Lower lobe of right lung (tissue), 2 donors: ENCODE measurements at places on chromosomes 12 and 14. TPM values are rescaled to one million over a fixed set of nuclear protein-coding genes. Genes with fewer than 3 reads are reported as not detected.

CCDC85C gene
- 15.3 TPM for total RNA-seq

ZNF219 gene
- total RNA-seq = 46.1 TPM

AKT1 gene
- total RNA-seq = 154 TPM

SYCP3 gene
- 0.71 TPM for total RNA-seq

KIF5A gene
- total RNA-seq = 0.09 TPM

MGAT4C gene
- 0.21 TPM for total RNA-seq

LRTM2 gene
- total RNA-seq = not detected

SPTB gene
- 2.5 TPM for total RNA-seq

DNA sequence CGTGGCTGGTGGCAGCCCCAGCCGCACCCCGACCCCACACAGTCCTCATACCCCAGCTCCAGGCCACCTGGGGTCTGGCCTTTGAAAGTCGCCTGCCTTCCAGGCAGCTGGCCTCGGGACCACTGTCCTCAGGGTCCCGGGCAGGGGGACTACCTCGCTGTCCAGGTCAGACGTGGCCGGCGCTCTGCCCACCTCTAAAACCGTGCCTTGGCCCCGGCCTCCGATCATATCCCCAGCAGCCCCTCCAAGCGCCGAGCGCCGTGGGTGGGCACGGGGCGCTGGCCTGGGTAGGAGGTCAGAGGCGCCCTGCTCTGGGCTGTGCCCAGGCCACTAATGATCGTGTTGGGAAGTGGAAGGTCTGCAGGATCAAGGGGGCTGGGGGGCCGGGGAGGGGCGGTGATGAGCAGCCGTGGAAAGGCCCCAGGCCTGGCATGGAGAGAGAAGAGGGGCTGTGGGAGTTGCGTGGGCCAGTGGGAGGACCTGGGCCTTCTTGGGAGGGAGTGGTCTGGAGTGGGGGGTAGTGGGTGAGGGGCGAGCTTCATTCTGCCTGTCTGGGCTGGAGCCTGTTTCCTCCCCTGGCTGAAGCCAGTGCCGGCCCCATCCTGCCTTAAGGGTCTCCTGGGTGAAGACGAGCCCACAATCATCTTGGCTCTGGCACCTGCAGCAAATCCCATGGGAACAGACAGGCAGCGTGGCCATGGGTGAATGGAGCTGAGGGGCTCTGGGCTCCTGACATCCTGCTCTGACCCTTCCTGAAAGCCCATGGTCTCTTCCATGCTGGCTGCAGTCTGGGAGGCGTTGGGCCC, 4.9 kb downstream of the TMEM121 start:
- no peak overlapping the region for H3K4me3 ChIP-seq
- peaks cover 39% of the 10 kb centered on the region for H3K27me3 ChIP-seq
- H3K36me3 ChIP-seq = no peaks in the 10 kb centered on the region
- DNase-seq = no peak
- peaks cover 33% of the 10 kb centered on the region for H3K4me1 ChIP-seq

GRCh38 chr12:46445093-46445492, 72.5 kb upstream of the SLC38A2 start:
- H3K27me3 ChIP-seq = no peaks in the 10 kb centered on the region
- H3K27ac ChIP-seq = no peak overlapping the region
- no peaks in the 10 kb centered on the region for H3K36me3 ChIP-seq
- no peak for DNase-seq
- no peak overlapping the region for H3K4me3 ChIP-seq

DNA sequence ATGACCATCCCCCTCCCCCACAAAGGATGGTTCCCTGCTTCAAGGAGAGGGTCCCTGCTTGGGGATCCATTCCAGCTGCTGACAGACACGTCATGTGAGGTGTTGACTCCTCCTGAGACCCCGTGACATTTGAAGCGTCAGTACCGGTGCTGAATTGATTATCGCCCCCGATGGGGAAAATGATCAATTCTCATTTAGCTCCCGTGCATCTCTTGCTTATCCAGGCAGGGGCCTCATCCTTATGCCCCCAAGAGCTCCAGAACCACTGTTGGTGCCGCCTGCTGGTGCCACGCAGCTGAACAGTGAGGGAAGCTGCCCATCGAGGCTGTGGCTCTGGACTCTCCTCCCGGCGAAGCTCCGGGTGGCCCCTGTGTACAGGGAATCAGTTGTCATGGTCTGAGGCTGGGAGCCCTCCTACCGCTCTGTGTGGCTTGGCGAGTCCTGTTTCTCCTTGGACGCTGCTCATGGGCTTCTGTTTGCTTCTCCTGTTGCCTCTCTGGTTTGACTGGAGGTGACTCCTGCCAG, 4.6 kb downstream of the KIF26A start:
- H3K4me1 ChIP-seq = peaks cover 3% of the 10 kb centered on the region
- no peaks in the 10 kb centered on the region for H3K36me3 ChIP-seq
- H3K27me3 ChIP-seq = peaks cover 20% of the 10 kb centered on the region
- DNase-seq = no peak

- no peaks in the 10 kb centered on the region for H3K4me1 ChIP-seq
- no peak for DNase-seq
- H3K27ac ChIP-seq = no peak overlapping the region
- H3K4me3 ChIP-seq = no peak overlapping the region
- H3K27me3 ChIP-seq = peaks cover 13% of the 10 kb centered on the region
- no peaks in the 10 kb centered on the region for H3K36me3 ChIP-seq
Observed at GRCh38 chr12:1930803-1931597, 12.5 kb upstream of the CACNA2D4 start.

GRCh38 chr12:64097366-64098105, 124.6 kb downstream of the KICS2 start:
- H3K36me3 ChIP-seq = no peaks in the 10 kb centered on the region
- H3K27me3 ChIP-seq = no peaks in the 10 kb centered on the region
- H3K4me1 ChIP-seq = no peaks in the 10 kb centered on the region
- H3K4me3 ChIP-seq = no peak overlapping the region

GRCh38 chr12:102063069-102063468, 1.3 kb upstream of the WASHC3 start:
- no peak for DNase-seq
- no peaks in the 10 kb centered on the region for H3K27me3 ChIP-seq
- no peaks in the 10 kb centered on the region for H3K4me1 ChIP-seq
- H3K36me3 ChIP-seq = peaks cover 4% of the 10 kb centered on the region

DNA sequence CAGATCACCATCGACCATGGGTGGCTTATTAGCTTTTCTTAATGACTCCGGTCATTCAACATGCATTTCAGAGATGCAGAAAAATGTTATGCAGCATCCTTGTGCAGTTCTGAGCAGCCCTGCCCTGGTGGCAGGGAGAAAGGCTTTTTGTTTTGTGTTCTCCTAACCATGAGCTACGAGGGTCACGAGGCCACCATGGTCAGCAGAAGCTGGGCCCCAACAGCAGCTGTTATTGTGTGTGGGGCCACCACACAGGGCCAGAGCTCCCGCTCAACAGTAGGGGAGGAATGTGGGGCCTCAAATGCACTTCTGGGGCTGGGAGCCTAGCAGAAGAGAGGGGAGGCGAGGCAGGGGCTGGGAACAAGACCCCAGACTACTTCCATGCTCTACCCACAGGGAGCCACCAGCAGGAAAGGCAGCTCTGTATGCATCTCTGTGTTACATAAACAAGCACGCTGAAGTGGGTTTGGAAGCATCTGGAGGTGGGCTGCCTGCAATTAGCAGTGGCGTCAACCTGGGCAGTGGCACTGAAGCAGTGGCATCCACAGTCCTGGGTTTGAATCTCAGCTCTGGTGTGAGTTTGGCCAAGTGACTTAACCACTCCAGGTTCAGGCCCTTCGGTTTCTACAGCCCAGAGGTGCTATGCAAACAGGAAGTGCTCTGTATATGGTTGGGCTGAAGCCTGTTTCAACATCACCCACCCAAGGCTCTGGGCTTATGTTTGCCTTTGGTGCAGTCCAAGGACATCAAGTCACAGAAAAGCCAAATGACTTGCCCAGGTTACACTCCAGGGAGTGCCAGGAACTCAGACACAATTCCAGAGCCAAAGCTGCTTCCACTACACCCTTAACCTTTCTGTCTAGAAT, 16.3 kb downstream of the GLTP start:
- no peaks in the 10 kb centered on the region for H3K27me3 ChIP-seq
- peaks cover 33% of the 10 kb centered on the region for H3K4me1 ChIP-seq
- peaks cover 11% of the 10 kb centered on the region for H3K36me3 ChIP-seq
- H3K4me3 ChIP-seq = no peak overlapping the region
- no peak for DNase-seq

DNA sequence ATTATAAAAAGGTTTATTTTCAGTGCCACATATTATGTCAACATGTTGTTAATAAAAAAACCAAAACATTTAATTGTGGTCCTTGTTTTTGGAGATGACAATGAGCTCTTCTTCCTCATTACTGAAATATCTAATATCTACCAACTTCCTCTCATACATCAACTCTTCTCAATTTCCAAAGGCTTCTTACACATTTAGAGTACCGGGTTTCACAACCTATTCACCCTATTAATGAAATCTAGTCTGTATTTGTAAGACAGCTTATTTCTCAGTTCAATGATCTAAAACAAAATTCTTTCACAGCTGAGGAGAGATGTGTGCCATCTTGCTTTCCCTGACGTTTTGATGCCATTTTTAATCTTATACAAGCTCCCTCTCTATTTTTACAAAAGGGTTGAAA, 14.5 kb downstream of the NRDE2 start:
- no peak overlapping the region for H3K27ac ChIP-seq
- no peak for DNase-seq
- peaks cover 57% of the 10 kb centered on the region for H3K36me3 ChIP-seq
- no peaks in the 10 kb centered on the region for H3K27me3 ChIP-seq
- H3K4me1 ChIP-seq = no peaks in the 10 kb centered on the region
